CD4-positive, alpha-beta T cell treated with Interleukin-10 for 1 hour (primary cell): ENCODE measurements at places on chromosomes 5 and 9.

DNA sequence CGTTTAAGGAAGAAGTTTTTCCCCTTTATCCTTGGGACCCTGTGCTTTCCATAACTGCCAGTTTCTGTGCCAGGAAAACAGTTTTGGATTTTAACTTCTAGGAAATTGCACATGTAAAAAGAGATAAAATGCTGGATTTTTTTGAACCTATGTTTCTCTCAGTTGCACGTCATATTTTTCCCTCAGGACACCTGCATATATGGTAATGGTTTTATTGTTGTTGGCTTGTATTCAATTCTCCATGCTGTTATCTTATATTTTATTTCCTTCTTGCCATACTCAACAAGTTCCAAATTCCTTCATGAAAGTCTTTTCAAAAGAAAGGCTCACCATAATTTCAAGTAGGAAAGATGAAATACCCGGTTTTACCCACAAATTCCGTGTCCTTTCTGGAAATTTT lies 7.9 kb upstream of the ADAMTSL1 start:
- DNase-seq = no peak

- no peak for DNase-seq
These were observed 44.5 kb upstream of the SLC6A19 start for GRCh38 chr5:1156754-1157460.

DNA sequence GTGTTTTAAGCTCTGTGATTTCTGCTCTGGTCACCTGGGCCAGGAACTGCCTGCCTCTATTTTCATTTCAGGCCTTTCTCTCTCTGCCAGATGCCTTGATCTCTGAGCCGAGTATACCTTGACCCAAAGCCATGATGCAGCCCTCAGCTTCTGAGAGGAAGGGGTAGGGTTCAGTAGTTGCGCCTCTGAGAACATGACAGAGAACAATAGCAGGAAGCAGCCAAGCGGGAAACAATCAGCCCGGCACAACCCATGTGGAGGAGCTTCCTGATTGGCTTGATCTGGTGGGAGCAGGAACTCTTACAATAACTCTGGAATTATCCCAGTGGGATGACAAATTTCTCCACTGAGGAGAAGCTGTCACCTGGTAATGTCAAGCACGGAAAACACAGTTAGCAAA lies 127.4 kb downstream of the PALM2AKAP2 start:
- no peak for DNase-seq

- no peak for DNase-seq
These were observed 185.2 kb downstream of the HSPA4 start for GRCh38 chr5:133236976-133237375.

- DNase-seq = no peak
These were observed 102.6 kb downstream of the ADAMTS2 start for GRCh38 chr5:179242676-179243075.

DNA sequence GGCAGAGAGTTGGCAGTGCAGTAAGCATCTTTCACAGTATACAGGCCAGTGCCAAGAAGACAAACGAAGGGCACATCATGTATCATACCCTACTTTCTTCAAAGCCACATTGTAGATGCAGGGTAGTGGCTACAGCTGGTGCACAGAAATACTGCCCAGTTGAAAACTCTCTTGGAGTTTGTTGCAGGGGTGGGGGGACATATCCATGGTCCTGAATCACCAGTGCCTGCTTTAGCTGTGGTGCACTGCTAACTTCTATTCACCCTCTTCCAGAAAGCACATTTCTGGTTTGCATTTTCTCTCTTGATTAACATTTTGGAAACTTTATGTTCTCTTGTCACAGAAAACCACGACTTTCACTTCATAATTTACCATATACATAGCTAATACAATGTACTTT lies 196.6 kb downstream of the PAPPA start:
- no peak for DNase-seq

GRCh38 chr5:96331681-96332361 lies 101.2 kb downstream of the PCSK1 start:
- no peak for DNase-seq

- DNase-seq = no peak
These were observed 343.6 kb downstream of the ADGRV1 start for GRCh38 chr5:90902170-90902569.

DNA sequence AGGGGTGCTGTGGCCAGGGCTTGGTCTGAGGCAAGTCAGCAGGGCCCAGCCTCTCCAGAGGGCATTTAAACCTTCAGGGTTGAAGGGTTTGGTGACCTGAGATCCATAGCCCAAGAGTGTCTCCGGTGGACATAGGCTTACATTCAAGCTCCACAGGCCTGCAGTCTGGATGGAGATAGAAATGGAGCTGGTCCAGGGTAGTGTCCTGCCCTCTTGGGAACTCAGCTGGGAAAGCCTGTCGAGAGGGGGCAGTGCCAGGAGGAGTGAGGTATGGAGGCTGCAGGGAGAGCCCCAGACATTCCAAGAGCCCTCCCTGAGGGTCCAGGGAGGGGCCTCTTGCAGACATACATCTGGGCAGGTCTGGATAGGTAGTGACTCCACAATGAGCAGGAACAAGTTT lies 177.0 kb upstream of the MVB12B start:
- DNase-seq = no peak

GRCh38 chr5:146340260-146341081 lies 1.8 kb downstream of the POU4F3 start:
- DNase-seq = no peak

DNA sequence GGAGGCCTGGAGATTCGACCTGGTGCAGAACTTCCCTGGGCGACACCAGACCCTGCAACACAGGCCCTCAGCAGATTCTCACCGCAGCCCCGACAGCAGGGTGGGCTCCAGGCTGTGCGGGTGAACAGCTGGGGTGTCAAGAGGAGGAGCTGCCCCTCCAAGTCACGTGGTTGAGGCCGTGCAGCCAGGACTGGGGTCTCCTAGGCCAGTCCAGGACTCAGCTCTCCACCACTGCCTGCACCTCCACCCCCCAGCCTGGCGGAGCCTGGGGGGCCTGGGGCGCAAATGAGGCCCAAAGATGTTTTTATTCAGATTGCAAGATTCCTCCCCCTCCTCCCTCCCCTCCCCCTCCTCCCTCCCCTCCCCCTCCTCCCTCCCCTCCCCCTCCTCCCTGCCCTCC lies 9.2 kb upstream of the AGPAT2 start:
- no peak for DNase-seq

DNA sequence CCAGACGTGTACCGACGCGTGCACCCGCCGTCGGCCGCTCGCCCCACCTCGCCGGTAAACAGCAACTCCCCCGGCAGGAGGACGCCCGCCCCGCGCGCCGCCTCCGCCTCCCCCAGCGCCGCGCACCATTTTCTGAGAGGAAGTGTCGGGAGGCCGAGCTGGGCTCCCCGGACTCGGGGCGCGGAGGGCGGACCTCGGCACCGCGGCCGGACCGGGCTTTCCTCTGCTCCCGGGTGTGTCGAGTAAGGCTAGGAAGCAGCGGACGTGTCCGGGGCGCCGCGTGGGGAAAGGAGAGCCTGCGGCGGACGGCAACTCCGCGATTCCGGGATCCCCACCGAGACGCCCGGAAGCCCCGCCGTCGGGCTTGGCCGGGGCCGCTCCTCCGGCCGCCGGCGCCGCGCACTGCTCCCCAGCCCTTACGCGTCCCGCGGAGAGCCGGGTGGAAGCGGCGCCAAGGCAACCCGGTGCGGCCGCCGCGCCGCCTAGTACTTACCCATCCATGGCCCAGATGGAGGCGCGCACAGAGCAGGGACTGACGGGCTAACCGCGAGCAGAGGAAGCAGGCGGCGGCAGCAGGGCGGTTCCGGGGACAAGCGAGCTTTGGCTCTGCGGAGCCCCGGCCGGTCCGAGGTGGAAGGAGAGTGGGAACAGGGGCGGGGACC lies at the start of gene PTBP3:
TSS of gene PTBP3 (minus strand) at position 643 of the 662 bp plus-strand sequence. CDS start 35,754 bp downstream, outside the sequence.
- peak; percentile 81 for DNase-seq

DNA sequence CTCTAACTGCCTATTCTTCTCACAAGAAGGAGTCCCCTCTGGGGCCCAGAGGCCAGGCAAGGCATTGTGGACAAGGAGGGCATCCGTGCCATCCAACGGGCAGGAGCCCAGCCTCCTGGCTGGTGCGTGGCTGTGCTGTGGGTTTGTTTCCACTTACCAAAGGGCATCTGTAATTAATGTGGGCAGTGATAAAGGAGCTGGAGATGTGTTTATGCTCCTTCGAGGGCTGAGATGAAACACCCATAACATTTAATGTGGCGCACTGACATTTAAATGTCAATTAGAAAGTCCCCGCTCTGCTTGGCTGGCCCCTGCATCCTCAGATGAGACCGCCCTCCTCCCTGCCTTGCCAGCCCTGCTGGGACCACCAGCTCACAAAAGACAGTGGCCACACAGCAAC lies 57.1 kb downstream of the KCNIP1 start:
- DNase-seq = no peak

- peak; percentile 21 for DNase-seq
These were observed 208.9 kb upstream of the DMRTA1 start for GRCh38 chr9:22237497-22238363.

DNA sequence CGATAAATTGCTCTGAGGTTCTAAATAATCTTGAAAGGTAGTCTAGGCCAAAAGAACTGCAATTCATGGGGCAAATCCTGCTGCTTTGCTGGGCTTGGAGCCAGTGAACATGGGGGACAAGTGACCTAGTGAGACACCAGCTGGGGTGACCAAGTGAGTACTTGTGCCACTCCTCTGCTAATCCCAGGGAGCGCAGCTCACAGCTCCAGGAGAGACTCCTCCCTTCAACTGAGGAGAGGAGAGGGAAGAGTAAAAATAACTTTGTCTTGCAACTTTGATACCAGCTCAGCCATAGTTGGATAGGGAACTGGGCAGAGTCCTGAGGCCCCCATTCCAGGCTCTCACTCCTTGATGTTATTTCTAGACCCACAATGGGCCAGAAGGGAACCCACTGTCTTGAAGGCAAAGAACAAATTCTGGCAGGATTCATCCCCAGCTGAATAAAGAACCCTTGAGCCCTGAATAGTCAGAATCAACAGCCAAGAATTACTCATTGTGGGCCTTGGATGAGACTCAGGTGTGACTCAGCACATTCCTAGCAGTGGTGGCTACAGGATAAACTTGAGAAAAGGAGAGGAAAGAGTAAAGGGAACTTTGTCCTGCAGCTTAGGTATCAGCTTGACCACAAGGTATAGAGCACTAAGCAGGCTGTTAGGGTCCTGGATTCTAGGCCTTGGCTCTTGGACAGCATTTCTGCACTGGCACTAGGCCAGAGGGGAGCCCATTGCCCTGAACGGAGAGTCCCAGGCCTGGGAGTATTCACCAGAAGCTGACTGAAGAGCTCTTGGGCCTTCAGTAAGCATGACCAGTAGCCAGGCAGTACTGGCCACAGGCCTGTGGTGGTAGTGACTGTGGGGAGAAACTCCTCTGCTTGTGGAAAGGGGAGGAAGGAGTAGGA lies 288.3 kb upstream of the CDH18 start:
- DNase-seq = no peak

GRCh38 chr5:83474991-83475390 lies 3.4 kb downstream of the VCAN start:
- DNase-seq = no peak
